Suprapubic skin (tissue), 4 donors: ENCODE measurements at places on chromosomes 2 and 18. TPM values are rescaled to one million over a fixed set of nuclear protein-coding genes. Genes with fewer than 3 reads are reported as not detected.
A peak's percentile ranks its signal among the peaks of the same experiment; 100 is the strongest.

The LRRC30 gene
- total RNA-seq, result not detected

- peaks cover 20% of the 10 kb centered on the region for H3K4me1 ChIP-seq
- no peaks in the 10 kb centered on the region for H3K36me3 ChIP-seq
- no peak overlapping the region for H3K4me3 ChIP-seq
- peak; percentile 52 for DNase-seq
These were observed 65.1 kb downstream of the EDAR start for GRCh38 chr2:108923736-108924579.

GRCh38 chr18:76610933-76611749 is 116.1 kb upstream of the ZNF516 start:
- no peak overlapping the region for H3K4me3 ChIP-seq
- H3K27me3 ChIP-seq, result no peaks in the 10 kb centered on the region
- no peak overlapping the region for H3K27ac ChIP-seq
- DNase-seq, result no peak
- no peaks in the 10 kb centered on the region for H3K36me3 ChIP-seq

GRCh38 chr2:30629866-30630265 is 177.4 kb downstream of the CAPN13 start:
- no peaks in the 10 kb centered on the region for H3K4me1 ChIP-seq
- H3K27ac ChIP-seq, result no peak overlapping the region
- no peak for DNase-seq
- H3K27me3 ChIP-seq, result no peaks in the 10 kb centered on the region
- no peak overlapping the region for H3K4me3 ChIP-seq

GRCh38 chr2:74373221-74373676 is 6.9 kb downstream of the DCTN1 start:
- peaks cover 18% of the 10 kb centered on the region for H3K4me1 ChIP-seq
- no peak overlapping the region for H3K4me3 ChIP-seq
- H3K36me3 ChIP-seq, result peaks cover 48% of the 10 kb centered on the region
- DNase-seq, result no peak
- H3K27ac ChIP-seq, result no peak overlapping the region

DNA sequence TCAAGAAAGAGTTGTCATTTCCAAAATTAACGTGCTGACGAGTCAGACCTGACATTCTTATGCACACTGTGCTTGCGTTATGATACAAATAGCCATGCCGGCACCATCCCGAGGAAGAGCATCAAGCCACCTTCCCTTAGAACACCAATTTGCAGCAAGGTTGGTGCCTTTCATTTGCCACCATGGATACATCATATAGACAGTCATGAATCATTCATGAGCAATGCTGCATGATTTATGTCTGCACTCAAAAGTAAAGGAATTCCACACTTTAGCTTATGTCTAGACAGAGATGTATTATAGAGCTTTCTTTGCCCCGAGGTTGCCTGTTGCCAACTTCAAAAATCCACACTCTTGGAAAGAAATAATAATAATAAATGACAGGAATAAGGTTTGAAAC is 166.9 kb downstream of the VWC2L start:
- no peaks in the 10 kb centered on the region for H3K36me3 ChIP-seq
- H3K27ac ChIP-seq, result no peak overlapping the region
- H3K4me3 ChIP-seq, result no peak overlapping the region

The ACMSD gene
- total RNA-seq, result not detected

The NT5DC4 gene
- 4.2 TPM for total RNA-seq

DNA sequence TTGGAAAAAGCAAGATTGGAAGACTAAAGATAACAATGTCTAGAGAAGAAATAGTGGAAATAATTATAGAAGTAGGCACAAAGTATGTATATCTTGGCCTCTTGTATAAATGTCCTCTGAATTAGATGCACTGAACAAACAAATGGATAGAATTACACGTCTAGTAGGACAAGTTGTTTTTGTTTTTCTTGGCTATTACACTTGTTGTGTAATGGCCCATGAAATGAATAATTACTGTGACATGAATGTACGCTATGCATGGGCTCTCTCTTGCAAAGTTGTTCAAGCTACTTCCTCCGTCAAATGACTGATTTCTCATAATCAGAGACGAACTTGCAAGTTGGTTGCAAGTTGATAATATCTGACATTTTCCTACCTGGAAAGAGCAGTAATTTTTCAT is 126.2 kb downstream of the PDE1A start:
- H3K27ac ChIP-seq, result no peak overlapping the region
- no peak for DNase-seq
- no peaks in the 10 kb centered on the region for H3K4me1 ChIP-seq
- H3K36me3 ChIP-seq, result no peaks in the 10 kb centered on the region
- H3K27me3 ChIP-seq, result no peaks in the 10 kb centered on the region
- no peak overlapping the region for H3K4me3 ChIP-seq

DNA sequence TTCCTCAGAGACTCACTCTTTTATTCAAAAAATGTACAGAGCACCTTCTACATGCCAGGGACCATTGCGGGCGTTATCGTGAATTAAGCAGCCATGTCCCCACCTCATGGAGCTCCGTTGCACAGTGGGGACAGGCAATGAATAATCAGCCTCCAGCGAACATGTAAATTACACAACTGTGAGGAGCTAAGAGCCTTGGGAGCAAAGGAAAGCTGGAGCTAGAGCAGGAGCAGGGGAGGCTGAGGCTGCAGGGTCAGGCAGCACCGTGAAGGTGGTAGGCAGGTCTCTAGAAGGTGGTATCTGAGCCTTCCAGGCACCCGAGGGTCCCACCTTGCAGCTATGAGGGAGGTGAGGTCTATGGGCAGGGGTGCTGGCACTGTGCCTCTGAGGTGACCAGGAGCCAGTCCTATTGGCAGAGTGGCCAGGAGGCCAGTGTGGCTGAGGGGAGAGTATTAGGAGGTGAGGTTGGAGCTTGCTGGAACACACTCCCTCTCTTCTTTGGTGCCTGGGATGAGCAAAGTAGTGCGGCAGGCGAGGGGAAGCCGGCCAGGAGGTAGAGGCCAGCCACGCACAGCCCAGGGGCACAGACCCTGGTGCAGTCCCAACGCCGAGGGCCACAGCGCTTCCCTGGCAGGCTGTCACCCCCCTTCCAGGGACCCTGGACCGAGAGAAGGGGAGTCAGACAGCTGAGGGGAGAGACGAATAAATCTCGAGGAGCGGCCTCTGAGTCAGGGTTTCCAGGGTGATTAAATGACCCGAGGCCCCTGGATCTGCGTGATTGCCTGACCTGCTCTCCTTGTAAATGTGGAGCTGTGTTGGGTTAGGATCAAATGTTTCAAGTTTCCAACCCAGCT is 167.3 kb downstream of the SEPTIN10 start:
- DNase-seq, result peak; percentile 16
- H3K27me3 ChIP-seq, result no peaks in the 10 kb centered on the region
- peaks cover 18% of the 10 kb centered on the region for H3K4me1 ChIP-seq
- H3K4me3 ChIP-seq, result no peak overlapping the region

The SULT1C4 gene
- total RNA-seq, result not detected

DNA sequence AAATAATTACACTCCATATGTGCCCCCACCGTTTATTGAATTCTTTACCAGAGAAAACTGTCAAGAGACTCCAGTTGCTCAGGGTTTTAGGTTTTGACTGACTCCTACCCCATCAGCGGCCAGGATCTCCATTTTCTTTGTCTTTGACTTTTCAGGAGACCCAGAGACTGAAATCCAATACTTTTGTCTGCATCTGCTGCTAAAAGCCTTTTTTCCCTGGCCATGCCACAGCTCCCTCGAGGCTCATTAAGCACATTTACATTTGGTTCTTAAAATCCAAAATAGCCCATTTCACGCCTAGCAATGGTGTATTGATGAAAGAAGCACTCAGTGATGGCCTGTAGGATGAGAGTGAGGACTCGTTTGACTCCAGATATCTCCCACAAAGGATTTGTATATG is 332.6 kb upstream of the ACVR2A start:
- no peaks in the 10 kb centered on the region for H3K27me3 ChIP-seq
- no peak overlapping the region for H3K27ac ChIP-seq
- H3K36me3 ChIP-seq, result no peaks in the 10 kb centered on the region
- H3K4me3 ChIP-seq, result no peak overlapping the region

The TMEM37 gene
- 8.9 TPM for total RNA-seq

- no peak overlapping the region for H3K4me3 ChIP-seq
- no peak overlapping the region for H3K27ac ChIP-seq
- peaks cover 4% of the 10 kb centered on the region for H3K4me1 ChIP-seq
- no peaks in the 10 kb centered on the region for H3K27me3 ChIP-seq
- no peaks in the 10 kb centered on the region for H3K36me3 ChIP-seq
These were observed 229.5 kb downstream of the ETAA1 start for GRCh38 chr2:67626656-67627055.

GRCh38 chr2:130834931-130835765 is 1.6 kb upstream of the ARHGEF4 start:
- no peak for DNase-seq
- no peaks in the 10 kb centered on the region for H3K36me3 ChIP-seq
- peaks cover 43% of the 10 kb centered on the region for H3K27me3 ChIP-seq
- no peak overlapping the region for H3K27ac ChIP-seq
- no peak overlapping the region for H3K4me3 ChIP-seq

DNA sequence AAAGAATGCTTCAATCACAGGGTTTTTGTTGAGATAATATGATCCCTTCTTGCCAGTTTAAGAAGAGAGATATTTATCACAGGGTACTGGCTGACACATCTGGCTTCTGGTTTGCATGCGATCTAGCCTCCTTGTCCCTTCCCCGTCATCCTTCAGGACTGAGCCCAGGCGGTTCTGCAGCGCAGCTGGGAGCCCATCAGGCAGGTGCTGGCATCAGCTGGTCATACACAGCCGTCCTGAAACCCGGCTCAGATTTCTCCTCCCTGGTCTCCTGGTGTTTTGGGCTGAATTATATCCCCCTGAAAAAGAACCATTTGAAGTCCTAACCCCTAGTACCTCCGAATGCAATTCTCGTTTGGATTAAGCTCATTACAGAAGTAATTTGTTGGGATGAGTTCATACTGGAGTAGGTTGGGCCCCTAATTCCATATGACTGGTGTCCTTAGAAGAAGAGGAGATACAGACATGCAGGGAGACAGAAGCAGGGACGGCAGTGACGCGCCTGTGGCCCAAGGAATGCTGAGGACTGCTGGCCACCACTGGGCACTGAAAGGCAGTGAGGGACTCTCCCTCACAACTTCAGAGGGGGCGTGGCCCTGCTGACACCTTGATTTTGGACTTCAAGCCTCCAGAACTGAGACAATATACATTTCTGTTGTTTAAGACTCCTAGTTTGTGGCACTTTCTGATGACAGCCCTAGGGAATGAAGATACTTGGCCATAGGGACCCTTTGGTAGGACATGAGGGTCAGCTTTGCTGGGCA is 83.9 kb upstream of the ODC1 start:
- H3K4me1 ChIP-seq, result no peaks in the 10 kb centered on the region
- no peak overlapping the region for H3K27ac ChIP-seq
- peak; percentile 10 for DNase-seq
- H3K4me3 ChIP-seq, result no peak overlapping the region
- H3K36me3 ChIP-seq, result no peaks in the 10 kb centered on the region

DNA sequence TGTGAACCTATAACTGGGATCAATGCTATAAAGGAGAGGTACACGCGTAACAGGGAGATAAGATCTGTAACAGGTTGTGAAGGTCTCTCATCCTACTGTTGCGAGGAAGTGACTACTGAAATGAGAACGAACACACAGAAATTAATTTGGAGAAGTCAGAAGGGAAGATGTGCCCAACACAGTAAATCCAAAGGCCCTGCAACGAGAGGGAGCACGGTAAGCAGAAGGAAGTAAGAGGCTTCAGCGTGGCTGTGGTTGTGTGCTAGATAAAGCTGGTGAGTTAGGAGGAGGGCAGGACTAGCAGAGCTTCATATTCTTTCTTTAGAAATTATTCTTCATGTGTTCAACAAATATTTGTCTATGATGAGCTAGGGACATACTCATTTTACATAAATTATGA is 2.5 kb upstream of the ATG16L1 start:
- no peak for DNase-seq
- H3K36me3 ChIP-seq, result no peaks in the 10 kb centered on the region
- H3K27ac ChIP-seq, result no peak overlapping the region
- H3K4me1 ChIP-seq, result peaks cover 20% of the 10 kb centered on the region
- no peak overlapping the region for H3K4me3 ChIP-seq

DNA sequence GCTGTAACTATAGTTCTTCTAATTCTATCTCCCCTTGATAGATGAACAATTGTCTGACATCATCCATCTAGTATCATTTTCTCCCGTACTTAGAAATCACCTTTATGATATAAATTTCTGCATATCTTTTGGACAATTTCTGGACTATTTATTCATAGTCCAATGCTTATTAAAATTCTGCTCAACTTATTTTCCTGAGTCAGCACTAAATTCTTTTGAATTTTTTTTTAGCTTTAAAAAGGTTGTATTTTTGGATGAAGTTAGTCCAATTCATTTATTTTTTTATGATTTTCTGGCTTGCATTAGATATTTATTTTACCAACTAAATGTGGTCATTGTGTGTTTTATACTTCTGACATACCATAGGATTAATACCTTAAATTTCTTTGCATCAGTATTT is 538.5 kb upstream of the DCC start:
- H3K27me3 ChIP-seq, result no peaks in the 10 kb centered on the region
- no peaks in the 10 kb centered on the region for H3K4me1 ChIP-seq
- H3K27ac ChIP-seq, result no peak overlapping the region
- no peaks in the 10 kb centered on the region for H3K36me3 ChIP-seq
- DNase-seq, result no peak

DNA sequence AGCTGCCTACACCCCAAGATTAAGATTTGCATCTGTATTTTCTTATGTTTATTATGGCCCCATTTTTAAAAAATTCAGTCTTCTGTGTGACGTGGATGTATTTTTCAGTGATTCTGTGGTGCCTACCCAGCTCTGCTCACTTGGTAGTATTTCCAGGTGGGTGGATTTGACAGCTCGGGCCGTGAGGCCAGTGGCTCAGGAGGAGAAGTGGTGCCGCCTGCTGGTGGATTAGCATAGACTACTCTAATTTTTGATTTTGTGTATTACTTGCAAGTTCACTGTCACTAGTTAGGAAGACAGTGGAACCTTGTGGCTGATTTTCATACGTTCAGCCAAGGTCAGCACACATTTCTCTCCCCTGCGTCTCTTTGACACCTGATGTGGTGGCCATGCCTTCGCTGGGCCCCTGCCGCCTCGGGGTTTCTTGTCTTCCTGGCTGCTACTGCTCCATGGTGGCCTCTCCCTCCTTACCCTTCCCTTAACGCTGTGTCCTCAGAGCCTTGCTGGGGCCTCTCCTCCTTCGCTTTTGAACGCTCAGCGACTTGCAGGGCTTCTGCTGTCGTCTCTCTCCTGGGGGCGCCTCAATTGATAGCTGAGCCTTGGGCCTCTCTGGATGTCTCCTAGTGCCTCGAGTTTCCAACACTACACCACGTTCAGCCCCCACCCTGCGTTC is 89.4 kb downstream of the DGKD start:
- no peak overlapping the region for H3K27ac ChIP-seq
- H3K4me1 ChIP-seq, result no peaks in the 10 kb centered on the region
- H3K4me3 ChIP-seq, result no peak overlapping the region

GRCh38 chr2:170229125-170229524 is 51.2 kb downstream of the MYO3B start:
- no peaks in the 10 kb centered on the region for H3K4me1 ChIP-seq
- H3K27me3 ChIP-seq, result no peaks in the 10 kb centered on the region
- H3K27ac ChIP-seq, result no peak overlapping the region
- no peaks in the 10 kb centered on the region for H3K36me3 ChIP-seq

DNA sequence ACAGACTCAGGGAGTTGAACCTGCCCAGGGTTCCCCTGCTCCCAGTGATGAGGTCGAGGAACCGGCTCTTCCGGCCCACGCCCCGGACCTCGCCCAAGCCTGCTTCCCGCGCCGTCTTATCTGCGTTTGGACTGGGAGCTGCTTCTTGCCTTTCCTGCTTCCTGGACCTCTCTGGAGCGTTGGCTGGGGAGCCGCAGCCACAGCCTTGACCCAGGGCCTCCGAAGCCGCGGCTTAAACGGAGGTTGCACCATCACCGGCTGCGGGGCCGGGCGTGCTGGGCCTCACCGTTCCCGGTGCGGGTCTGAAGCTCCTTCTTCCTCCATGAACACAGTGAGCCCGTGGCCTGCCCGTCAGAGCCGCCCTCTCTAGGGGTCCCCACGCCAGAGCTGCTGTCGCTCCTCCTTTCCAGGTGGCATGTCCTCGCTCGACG is 13.3 kb downstream of the NTSR2 start:
- DNase-seq, result no peak
- no peak overlapping the region for H3K4me3 ChIP-seq
- no peaks in the 10 kb centered on the region for H3K36me3 ChIP-seq
- no peak overlapping the region for H3K27ac ChIP-seq
- peaks cover 4% of the 10 kb centered on the region for H3K4me1 ChIP-seq
